Activated CD4-positive, CD25-positive, alpha-beta regulatory T cell treated with anti-CD3 and anti-CD28 coated beads, Interleukin-2, amount 50 U/mL, for 16 hours (primary cell): ENCODE measurements at places on chromosomes 11 and 22.

- DNase-seq: no peak
Observed at GRCh38 chr11:63489879-63490278, 1.1 kb downstream of the PLAAT5 start.

DNA sequence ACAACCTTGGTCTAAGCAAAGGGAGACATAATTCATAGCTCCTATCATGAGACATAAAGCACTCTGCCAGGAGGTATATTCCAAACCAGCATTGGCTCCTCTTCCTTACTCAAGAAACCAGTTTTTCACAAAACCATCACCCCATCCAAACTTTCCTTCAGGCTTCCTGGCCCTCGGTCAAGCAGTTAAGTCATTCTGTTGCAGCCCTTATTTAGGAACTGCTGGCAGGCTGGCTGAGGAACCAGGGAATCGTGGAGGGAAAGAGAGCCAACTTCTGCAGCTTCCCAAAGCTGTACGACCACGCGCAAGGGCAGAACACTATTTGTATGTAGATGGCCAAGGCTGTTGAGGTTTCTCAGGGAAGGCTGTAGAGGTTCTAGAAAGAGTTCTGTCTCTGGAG is 680 bp downstream of the IFT46 start:
- DNase-seq: no peak

DNA sequence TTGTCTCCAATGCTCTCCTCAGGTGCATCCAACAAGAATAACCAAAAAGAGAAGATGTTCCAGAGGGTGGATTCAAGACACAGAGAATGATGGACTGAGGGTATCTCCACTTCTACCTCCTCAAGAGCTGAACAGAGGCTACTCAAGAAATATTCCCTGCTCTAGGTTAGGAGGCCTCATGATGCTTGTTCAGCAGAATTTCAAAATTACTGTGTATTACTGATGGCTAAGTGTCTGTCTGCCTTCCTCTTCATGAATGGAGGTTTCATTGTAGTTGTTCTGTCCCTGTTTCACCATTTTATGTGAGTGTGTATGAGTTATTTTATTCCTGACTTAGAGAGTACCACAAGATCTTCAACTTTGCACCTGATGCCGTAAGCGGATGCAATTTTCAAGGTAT is 76.8 kb downstream of the JRKL start:
- DNase-seq: no peak

DNA sequence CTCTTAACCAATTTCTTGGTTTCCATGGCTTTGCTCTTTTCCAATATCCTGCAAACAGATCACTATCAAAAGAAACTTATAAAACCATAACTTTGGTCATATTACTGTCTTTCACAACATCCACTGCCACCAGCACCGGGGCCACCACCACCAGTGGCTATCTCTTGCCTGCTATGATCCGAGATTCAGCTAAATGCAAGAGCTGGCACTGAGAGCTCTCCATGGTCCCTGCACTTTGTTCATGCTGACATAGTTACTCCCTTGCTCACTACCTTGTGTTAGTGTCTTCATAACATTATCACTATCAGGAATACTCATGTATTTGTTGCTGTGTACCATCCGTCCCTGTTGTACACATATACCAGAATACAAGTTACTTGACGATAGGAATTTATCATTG is 299.0 kb downstream of the ETS1 start:
- no peak for DNase-seq

DNA sequence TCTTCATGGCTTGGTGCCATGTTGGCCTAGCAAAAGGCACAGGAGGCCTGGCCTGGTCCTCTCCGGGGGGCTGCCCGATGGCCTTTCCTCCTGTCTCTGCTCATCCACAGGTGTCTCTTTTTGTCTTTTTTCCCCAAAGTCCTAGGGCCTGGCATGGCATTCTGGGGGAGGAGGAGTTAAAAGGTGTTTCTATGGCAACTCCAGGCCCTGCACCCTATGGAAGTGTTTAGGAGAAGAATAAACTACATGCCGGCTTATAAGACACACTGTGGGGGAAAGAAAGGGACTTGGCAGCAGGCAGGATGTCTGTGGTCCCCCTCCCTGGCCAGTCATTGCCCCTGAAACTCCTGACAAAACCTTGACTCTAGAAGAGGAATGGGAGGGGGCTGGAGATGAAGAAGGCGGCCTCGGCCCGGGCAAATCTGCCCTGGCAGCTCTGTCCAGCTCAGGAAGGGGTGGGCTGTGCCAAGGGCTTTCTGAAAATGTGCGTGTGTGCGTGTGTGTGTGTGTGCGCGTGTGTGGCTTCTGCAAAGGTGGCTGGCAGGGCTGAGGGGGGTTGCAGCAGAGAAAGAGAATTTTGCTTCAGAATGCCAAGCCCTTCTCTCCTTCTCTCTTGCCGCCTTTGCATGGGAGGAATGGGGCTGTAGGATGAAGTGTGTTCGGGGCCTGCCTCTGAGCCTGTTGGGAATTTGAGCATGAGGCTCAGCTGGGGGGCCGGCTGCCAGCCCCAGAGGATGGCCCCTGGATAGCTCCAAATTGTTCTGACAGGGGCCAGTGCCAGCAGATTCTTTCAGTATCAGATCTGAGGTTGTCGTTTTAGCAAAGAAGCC is 3.2 kb downstream of the TIMP3 start:
- DNase-seq: no peak

- DNase-seq: no peak
Observed at GRCh38 chr11:116421529-116422185, 351.1 kb downstream of the BUD13 start.

GRCh38 chr11:850775-851763 is 8.4 kb downstream of the TSPAN4 start:
- no peak for DNase-seq

- no peak for DNase-seq
Observed at GRCh38 chr22:35064664-35065063, 1.3 kb upstream of the ISX start.

GRCh38 chr22:19094393-19094997 is 27.7 kb downstream of the DGCR2 start:
- no peak for DNase-seq

- no peak for DNase-seq
Observed at GRCh38 chr22:29716814-29717545, 2.8 kb upstream of the CABP7 start.

- no peak for DNase-seq
Observed at GRCh38 chr22:29069463-29069862, 3.4 kb upstream of the KREMEN1 start.

- no peak for DNase-seq
Observed at GRCh38 chr11:514606-515005, 7.6 kb upstream of the RNH1 start.

GRCh38 chr11:44305470-44306051 is 4.4 kb downstream of the ALX4 start:
- no peak for DNase-seq

DNA sequence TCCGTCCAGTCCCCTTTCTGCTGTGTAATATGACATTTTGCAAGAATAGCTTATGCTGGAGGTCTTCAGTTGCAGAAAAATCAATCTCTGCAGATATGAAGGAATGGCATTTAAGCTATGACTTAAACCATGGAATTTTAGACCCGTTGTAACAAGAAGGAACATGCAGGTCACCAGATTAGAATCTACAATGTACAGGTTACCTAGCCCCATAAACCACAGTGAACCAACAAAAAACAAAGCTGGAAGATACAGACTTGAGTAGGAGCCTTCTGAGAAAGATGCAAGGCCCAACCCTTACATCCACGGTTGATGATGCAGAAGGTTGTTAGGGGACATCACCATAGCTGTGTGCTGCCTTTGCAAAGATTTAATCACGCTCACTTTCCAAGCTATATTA is 132.5 kb downstream of the WT1 start:
- DNase-seq: no peak

GRCh38 chr22:41844036-41844435 is 11.1 kb downstream of the SREBF2 start:
- no peak for DNase-seq

GRCh38 chr11:105046898-105047579 is 1.9 kb upstream of the CARD16 start:
- no peak for DNase-seq

GRCh38 chr22:47188261-47189055 is 426.0 kb downstream of the TBC1D22A start:
- no peak for DNase-seq

GRCh38 chr11:68517121-68517741 is 56.7 kb downstream of the PPP6R3 start:
- DNase-seq: no peak

- no peak for DNase-seq
Observed at GRCh38 chr22:41369837-41370236, 11.9 kb upstream of the TEF start.

DNA sequence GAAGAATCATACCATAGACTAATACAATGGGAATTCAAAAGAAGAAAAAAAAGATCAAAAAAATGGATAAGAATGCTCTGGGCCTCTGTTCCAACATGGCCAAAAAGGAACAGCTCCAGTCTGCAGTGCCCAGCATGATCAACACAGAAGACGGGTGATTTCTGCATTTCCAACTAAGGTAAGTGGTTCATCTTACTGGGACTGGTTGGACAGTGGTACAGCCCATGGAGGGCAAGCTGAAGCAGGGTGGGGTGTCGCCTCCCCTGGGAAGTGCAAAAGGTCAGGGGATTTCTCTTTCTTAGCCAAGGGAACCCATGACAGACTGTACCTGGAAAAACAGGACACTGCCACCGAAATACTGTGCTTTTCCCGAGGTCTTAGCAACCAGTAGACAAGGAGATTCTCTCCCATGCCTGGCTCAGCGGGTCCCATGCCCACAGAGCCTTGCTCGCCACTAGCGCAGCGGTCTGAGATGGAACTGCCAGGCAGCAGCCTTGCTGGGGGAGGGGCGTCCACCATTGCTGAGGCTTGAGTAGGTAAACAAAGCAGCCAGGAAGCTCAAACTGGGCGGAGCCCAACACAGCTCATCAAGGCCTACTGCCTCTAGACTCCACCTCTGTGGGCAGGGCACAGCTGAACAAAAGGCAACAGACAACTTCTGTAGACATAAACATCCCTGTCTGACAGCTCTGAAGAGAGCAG is 428.4 kb downstream of the MN1 start:
- no peak for DNase-seq

DNA sequence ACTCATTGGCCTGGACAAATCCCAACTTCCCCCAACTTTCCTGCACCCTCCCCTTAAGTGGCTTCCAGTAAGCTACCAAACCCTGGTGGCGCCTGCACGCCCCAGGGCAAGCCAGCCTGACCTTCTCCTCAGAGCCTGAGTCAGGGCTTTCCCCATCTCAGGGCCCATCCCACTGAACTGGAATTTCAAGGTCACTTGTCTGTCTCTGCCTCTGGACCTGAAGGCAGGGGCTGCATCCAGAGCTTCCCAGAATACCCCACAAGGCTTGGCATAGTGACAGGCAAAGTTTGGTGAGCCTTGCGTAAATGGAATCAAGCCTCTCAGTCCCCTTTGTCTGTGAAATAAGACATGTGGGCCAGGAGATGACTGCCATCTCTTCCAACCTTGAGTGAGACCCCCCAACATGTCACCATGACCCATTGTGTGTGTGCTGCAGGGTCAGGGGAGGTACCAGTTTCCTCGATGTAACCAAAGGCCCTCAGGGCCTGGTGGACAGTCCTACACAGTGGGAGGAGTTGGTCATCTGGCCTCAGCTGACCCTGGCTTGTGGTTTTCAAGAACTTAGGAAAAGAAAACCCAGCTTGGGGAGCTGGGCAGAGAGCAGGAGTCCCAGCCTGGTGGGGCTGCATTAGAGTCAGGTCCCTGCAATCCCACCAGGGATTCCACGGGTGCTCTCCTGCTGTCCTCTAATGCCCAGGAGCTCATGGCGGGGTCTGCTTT is 8.9 kb downstream of the ALX4 start:
- no peak for DNase-seq

DNA sequence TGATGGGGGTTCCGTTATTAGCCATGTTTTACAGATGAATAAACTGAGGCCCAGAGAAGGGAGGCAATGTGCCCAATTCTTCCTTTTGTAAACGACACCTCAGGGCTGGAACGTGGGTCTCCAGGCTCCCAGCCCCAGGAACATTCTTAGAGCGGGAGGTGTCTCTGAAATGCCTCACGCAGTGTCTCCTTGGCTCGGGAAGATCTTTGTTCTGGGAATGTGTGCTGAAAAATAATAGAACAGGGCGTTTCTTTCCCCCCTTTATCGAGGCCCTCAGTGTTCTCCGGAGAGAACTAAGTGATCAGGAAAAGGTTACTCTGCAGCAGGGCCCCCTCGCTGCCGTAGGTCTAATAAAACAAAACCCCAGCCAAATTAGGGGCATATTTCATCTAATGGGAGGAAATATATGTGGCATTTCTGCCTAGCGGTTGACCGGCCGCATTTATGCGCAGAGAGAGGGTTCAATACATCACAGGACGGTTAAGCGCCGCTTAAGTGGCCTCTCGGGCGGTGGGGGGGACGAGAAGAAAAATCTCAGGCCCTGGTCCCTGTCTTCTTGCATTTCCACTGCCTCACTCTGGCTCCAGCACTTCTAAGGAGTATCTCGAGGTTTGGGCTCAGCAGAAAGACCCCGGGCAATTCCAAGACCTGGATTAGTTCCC is 564.3 kb downstream of the MN1 start:
- no peak for DNase-seq

GRCh38 chr22:32861330-32861729 is 59.8 kb downstream of the TIMP3 start:
- DNase-seq: no peak

DNA sequence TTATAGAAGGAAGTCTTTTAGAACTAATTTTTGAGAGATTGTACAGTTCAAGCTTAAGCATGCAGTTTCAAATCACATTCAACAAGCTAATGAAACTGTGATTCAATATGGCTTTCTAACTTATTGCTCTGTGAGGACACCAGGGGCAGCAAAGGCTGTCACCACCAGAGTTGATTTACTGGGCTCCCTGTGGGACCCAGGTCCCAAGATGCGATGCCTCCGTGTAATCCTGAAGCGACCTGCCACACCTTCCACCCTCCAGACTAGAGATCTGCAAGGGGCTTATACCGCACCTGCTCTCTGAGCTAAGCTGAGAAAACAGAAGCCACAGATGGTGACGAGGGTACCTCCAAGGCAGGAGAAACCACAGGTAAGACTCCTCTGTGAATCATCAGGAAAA is 918 bp upstream of the OR51Q1 start:
- DNase-seq: no peak

- no peak for DNase-seq
Observed at GRCh38 chr11:119056421-119056999, 495 bp downstream of the HYOU1 start.

DNA sequence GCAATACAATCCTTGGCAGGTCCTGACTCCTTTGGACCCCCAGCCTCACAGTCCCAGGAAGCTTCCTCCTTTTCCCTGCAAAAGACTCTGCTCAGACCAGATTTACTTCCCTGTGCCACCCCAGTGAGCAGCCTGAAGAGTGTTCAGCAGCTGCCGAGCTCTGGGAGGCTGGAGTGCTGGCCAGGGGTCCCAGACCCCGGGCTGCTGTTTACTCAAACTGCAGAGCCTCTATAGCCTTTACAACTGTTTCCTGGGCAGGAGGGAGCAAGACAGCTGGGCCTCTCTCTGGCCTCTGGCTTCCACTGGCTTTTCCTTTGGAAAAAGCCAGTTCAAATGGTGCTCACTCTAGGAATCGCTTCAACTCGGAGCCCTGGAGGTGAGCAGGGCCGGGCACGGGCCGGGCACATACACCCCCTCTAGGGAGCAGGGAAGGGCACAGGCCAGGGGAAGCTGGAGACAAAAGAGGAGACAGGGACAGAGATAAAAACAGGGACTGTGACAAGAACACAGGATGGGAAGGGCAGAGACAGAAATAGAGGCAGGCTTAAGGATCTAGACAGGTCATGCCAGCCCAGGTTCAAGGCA is 932 bp downstream of the IRAG1 start:
- DNase-seq: no peak

- DNase-seq: no peak
Observed at GRCh38 chr11:121293288-121293594, 670 bp downstream of the SC5D start.
